ENCODE measurements at places on chromosomes 2 and 18.

DNA sequence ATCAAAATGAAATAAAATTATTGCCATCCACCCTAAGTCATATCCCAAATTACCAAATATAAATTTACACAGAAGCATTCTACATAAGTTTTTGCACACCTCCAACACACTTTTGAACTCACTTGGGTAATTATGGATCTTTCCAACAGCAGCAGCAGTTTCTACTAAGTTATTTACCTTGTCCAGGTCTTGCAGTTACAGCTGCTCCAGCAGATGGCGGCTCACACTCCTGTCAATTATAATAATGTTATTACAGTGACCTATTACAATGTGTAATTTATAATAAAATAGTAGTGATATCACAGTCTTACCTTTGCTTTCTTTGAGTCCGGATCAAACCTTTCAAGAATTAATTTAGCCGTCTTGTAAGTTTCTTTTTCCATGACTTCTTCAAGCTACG is 37.9 kb downstream of the LNPK start:
- DNase-seq: no peak

GRCh38 chr2:16228951-16229350 is 288.6 kb downstream of the MYCN start:
- no peak for DNase-seq

- no peak for DNase-seq
These were observed 60.2 kb downstream of the LYPD6B start for GRCh38 chr2:149098701-149099100.

GRCh38 chr2:71773218-71773617 is 319.9 kb downstream of the DYSF start:
- no peak for DNase-seq

DNA sequence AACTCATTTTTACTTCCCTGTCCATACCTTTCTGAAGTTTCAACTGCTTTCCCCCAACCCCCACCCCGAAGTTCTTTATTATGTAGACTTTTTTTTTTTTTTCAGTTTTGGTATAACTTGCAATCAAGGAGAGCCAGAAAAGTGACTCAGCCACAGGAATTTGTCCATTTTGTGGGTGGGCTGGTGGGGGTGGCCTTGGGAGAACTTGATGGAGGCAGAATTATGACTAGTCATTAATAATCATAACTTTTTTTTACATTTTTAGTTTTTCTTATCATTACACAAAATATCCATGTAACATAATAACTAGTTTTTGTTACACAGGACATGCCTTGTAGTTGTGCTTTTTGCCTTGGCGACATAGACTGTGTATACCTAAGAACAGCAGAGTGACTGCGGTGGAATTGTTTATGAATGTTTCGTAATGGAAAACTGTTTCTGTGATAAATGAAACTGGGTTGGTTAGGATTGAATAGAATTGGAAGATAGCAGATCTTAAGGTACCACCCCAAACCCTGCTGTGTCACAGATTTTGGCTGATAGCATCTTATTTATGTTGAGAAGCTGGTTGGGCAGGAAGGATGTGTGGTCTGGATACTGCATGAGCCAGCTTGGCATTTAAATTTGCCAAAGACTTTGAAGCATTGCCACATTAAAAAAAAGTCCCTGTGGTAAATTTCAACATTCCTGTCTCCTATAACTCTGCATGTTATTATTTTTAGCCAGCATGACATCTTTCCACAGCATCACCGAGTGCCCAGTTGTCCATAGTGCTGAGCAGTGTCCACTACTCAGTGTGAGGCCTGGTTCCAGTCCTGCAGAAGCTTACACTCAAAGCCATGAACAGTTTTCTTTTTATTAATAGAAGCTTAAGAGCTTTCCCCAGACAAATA is 30.7 kb downstream of the LYPD6B start:
- no peak for DNase-seq

GRCh38 chr2:20171445-20171977 is 53.4 kb downstream of the SDC1 start:
- no peak for DNase-seq

DNA sequence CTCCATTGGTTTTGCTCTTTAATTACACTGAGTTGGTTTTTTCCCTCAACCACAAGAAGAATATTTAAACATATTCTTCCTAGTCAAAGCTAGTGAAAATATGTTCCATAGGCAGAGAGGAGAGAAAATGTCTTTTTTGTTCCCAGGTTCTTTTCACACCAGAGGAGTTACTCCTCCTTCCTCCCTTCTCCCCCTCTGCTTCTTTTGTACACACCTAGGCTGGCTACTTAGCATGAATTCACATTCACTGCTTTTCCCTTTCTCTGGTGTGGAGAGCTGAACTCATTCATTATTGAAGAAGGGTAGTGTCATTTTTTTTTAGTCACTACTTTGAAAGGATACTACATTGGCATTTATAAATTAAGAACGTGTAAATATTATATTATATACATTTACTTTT is 56.6 kb upstream of the UGP2 start:
- DNase-seq: no peak
